SK-N-SH (cell line): ENCODE measurements at places on chromosomes 16 and 17.

- DNase-seq, result no peak
Observed at GRCh38 chr17:66677201-66677981, 157.5 kb upstream of the CACNG5 start.

DNA sequence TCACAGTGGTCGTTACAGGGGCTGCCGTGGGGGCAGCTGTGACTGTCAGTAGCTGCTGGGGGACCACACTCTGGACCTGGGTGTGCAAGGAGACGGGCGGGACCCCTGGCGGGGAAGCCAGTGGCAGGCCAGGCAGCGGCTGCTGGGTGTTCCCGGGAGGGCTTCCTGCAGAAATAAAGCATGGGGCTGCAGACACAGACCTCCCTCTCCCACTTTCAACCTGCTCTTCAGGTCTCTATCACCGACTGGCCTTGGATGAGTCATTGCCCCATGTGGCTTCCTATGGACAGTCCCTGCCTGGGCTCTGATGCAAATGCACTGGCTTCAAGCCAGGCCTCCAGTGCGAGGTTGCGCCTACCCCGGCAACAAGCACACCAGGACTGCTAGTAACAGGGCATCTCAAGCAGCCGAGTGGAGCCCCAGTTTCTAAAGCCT, 17.2 kb downstream of the SREBF1 start:
- peak; percentile 74 for DNase-seq

GRCh38 chr17:33980193-33980592, 274.9 kb upstream of the CCL2 start:
- no peak for DNase-seq

DNA sequence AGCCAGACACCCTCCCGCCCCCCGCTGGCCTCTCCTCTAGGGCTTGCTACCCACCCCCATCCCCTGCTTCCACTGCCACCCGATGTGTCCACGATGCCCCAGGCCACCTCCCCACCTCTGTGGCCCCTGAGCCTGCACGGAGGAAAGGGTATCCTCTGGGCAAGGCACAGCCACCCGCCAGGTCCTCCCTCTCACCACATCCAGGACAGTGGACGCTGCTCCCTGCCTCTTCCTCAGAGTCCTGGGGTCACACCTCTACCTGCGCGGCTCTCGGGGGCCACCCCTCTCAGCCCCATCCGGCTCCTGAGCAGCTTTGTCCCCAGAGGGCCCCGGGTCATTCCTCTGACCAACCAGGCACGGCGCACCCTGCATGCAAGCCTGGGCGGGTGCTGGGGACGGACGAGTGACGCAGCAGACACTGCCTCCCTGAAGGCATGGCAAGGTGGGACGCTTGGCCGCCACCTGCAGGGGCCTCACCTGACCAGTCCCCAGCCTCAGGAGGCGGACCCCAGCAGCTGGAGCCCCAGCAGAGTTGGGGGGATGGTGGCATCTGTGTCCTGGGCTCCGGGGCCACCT, 24.8 kb downstream of the FLYWCH1 start:
- DNase-seq, result peak; percentile 14

DNA sequence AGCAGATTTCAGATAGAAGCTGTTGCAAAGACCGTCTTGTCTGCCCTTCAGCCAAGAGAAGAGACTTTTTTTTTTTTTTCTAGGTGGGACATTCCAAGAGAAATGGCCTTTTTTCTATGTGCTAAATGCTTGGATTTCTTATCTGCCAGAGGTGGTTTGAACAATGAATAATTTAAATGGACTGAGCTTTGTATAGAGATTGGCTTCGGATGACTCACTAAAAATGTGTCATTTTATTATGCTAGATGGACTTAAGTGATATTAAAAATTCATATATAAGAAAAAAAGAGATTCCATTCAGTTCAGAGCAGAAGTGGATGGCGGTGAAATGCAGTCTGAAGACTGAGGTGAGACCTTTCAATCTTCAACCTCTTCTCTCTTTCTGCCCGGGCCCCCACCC, 58.4 kb downstream of the MEAK7 start:
- DNase-seq, result no peak

DNA sequence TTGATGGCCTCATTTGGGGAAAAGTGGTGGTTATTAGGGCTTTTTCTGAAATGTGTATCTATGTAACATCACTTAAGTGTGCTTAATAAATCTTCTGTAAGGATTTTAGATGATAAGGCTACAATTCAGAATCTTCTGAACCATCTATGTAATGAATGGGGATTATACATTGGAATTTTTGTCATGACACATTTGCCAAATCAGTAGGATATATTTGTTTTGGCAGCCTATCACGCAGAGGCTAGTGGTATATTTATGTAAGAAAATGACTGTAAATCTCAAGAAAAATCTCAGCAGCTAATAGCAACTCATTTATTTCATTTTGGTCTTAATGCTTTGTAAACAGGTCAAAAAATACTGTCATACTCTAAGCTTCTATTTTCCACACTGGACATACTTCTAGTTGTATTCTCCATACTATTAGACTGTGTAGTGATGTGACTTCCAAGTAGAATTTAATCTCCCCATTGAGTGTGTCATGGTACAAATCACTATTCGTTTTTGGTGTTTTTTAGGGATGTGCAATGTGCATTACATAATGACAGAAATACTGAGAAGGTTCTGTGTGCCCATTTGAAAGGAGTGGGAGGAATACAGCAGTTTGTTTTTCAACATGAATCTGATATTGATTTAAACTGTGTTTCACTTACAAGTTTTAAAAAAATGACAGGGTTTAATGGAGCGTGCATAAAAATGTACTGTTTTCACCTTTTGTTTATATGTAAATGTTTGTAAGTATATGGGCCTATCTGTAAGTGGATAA, 29.2 kb downstream of the CLUH start:
- DNase-seq, result no peak

DNA sequence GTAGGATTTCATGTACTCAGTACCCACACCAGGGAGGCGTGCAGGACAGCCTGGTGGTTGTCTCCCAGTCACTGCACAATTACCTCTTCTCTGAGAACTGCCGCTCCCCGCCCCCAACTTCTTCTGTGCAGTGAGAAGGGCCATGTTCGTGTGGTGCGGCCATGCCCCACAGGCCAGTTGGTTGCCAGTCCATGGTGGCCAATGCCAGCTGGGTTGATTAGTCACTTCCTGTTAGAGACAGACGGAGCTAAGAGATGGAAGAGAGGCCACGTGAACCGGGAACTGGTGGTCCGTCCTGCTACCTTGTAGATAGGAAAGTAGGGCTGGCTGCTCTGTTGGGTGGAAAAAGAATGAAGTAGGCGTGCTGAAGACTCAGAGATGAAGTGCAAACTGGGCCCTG, 206.5 kb downstream of the ABCC12 start:
- DNase-seq, result no peak

DNA sequence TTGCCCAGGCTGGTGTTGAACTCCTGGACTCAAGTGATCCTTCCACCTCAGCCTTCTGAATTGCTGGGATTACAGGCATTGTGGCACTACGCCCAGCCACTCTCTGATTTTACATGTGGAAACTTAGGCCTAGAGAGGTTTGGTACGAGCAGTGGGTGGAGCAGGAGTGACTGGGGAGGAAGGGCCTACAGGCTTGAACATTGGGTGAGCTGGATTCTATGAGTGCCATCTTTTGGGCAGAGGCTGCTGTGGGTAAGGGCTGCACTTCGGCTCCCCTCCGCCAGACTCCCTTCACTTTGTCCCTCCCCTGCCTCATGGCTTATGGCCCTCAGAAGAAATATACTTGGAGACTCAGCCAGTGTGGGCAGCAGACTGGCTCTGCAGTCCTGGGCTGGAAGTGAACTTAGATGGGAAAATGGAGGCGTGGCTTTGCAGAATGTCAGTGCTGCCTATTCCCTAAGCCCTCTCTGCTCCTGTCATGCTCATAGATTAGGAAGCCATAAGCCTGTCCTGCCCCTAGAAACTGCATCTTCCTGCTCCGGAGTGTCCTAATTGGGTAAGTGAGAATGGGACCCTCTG, 9.5 kb upstream of the MRC2 start:
- DNase-seq, result no peak

GRCh38 chr17:79045001-79045729, 21.2 kb downstream of the C1QTNF1 start:
- no peak for DNase-seq

DNA sequence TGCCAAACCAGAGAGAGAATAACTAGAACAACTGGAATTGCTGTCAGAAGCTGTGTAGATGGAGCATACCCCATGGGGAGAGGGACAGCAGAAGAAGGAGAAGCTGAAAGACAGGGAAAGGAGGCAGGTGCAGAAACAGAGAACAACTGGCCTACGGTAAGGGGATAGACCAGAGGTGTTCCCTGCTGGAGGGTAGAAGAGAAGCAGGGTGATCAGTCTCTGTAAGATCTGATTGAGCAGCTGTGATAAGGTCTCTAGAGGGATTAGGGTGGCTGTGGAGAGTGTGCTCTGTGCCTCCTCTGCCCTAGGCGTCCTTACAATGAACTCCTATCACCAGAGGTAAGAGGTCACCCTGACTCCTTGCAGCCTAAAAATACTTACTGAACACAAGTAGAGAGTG, 30.4 kb upstream of the HS3ST3B1 start:
- DNase-seq, result no peak

GRCh38 chr16:85146922-85147651, 34.8 kb upstream of the CIBAR2 start:
- no peak for DNase-seq

DNA sequence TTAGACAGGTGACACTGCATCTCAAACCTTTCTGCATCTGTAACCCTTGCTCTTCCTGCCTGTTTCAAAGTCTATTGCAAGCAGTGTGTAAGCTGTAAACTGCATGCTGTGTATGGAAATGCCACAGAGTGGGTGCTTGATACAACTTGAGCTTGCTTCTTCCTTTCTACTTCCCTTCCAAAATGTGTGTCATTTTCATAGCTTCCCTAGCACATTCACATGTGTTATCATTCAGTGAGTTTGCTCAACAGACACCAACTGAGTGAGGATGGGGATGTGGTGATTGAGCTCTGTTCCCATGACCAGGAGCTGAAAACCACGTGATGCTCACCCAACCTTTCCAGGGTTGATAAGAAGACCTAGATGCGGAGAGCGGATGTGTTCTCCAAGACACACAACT, 111.1 kb downstream of the VAT1L start:
- no peak for DNase-seq

DNA sequence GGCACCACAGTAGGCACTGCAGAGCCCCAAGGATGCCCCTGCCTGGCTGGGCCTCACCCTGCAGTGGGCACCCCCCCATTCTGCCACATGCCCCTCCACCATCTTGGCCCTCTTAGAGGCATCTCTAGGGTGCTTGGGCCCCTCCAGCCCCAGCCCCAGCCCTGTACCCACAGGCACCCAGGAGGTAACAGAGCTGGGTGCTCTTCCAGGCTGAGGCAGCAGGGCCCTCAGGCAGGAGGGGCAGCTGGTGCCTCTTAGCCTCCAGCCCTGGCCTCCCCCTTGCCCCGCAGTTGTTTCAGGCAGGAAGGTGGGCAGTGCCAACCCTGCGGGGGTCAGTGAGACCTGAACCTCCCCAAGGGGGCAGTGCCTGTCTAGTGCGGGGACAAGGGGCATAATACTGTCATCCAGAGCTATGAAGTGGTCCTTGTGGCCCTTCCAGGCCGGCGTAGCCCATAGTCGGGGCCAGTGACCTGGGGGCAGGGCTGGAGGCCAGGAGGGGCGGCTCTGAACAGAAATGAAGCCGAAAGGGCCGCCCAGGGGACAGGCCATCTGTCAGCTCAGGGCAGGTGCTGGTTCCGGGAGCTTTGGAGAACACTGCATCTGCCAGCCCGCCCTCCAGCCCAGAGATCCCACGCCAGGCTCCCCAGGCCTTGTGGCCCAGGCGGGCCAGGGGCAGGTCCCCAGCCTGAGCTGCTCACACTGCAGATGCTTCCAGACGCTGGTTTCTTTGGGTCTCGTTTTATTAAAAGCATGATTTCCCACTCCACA, 4.9 kb upstream of the AATK start:
- DNase-seq, result no peak

DNA sequence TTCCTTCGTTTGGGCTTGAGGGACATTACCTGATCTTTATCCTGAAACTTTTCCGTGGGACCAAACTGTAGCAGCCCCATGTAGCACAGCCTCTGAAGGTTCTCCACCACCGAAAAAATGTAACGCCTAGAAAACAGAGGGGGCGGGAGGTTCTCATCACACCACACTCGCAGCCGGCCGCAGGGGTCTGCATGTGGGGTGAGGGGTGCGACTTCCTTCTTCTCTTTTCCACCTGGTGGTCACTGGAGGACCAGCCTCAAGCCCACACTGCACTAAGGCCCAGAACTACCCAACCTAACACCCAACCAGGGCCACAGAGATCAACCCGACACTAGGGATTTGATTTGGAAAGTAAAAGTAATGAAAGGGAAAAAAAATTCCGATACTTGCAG, 57.1 kb downstream of the GTF3C1 start:
- DNase-seq, result no peak

GRCh38 chr17:74135391-74136167, 67.9 kb upstream of the RPL38 start:
- no peak for DNase-seq

DNA sequence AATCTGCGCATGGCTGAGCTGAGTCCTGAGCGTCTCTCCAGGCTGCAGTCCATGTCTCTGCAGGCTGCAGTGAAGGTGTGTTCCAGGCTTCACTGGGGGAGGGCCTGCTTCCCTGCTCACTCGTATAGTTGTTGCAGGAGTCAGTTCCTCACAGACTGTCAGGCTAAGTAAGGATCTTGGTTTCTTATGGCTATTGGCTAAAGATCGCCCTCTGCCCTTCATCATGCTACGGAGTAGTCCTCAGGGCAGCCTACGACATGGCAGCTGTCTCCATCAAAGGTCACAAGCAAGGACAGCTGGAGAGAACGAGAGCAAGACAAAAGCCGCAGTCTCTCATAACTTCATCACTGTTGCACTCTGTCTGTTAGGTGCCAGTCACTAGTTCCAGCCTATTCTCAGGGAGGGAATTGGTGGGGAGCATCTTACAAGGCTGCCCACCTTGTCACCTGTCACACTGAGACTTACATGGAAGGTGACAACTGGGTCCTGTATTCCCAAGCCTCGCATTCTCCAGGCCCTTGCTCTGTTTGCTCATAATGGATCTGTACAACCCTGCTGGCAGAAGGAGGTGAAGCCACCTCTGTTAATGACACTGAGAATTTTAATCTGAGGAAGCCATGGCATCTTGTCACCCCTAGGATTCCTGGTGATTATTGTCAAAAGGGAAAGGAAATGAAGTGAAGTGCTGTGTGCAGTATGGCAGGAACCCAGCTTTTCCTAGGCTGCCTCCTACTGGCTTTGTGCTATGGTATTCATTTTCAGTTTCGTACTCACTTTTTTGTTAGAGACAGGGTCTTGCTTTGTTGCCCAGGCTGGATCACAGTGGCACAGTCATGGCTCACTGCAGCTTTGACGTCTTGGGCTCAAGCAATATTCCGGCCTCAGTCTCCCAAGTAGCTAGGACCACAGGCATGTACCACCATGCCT, 43.4 kb downstream of the MFSD11 start:
- no peak for DNase-seq

- no peak for DNase-seq
Observed at GRCh38 chr17:19973156-19973555, 4.5 kb downstream of the AKAP10 start.

- DNase-seq, result peak; percentile 23
Observed at GRCh38 chr17:81865733-81866439, 5.3 kb downstream of the ARHGDIA start.
